ENCODE measurements at places on chromosomes 12 and 14. TPM values are rescaled to one million over a fixed set of nuclear protein-coding genes. Genes with fewer than 3 reads are reported as not detected.

Gene TRMT61A
- total RNA-seq: 5.3 TPM

Gene PTPRO
- 29.9 TPM for total RNA-seq

Gene ABCD2
- total RNA-seq: 4.0 TPM

Gene PTPRR
- total RNA-seq: 6.2 TPM

Gene REC8
- 18.7 TPM for total RNA-seq

Measured in spinal cord (tissue), 10 donors.